ENCODE measurements at places on chromosomes 12 and 14. TPM values are rescaled to one million over a fixed set of nuclear protein-coding genes. Genes with fewer than 3 reads are reported as not detected.

SLC38A4 gene
- 10.3 TPM for polyA plus RNA-seq

DNA sequence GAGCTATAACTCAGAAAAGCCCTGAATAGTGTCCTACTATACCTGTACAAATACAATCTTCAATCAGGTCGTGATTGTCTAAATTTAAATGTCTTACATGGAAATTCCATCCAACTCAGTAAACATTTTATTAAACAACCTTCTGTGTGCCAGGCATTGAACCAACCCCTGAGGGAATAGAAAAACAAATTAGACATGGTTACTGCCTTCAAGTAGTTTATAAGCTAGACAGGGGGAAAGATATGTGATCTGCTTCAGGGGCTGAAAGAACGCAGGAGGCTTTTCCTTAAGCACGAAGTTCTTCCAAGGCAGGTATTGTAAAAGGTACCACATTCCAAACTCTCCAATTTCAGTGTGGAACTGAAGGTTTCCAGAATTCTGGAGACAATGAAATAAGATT is 39.7 kb upstream of the STAB2 start:
- no peak for DNase-seq

DNA sequence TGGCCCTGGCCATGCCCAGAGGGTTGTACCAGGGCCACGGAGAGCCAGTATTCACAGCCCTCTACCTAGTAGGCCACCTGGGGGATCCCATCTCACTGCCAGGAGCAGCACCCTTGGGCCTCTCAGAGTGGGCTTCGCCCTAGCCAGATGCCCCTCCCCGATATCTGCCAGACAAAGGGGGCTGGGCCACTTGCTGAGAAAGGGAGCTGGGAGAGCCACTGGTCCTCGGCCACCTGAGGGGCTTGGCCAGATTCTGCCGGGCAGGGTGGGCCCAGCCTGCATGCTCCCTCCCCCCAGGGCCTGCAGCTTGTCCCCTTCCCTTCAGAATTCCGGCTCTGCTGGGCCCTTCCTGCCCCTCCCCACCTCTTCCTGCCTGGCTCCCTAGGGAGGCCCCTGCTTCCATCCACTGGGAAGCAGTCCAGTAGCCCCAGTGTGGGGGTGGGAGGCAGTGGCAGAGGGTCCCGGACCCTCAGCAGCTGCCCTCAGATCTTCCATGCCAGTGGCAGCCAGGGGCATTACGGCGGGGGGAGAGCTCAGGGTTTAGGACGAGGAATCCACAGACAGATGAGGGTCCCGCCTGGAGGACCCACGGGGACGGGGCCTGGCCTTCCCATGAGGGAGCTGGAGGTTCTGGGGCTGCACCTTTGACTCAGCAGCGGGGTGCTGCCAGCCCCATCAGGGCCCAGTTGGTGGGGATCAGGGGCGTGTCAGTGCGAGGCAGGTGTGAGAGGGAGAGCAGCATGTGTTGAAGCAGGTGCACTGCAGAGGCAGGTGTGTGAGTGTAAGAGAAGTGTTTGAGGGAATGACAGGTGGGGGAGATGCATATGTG is 2.4 kb downstream of the CRIP2 start:
- DNase-seq: no peak

DNA sequence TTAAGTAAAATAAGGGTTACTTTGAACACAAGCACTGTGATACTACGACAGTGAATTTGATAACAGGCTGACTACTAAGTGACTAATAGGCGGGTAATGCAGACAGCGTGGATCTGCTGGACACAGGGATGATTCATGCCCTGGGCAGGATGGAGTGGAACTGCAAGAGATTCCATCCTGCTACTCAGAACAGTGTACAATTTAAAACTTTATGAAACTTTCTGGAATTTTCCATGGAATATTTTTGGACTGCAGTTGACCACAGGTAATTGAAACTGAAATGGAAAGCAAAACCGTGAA is 46.0 kb downstream of the YEATS4 start:
- DNase-seq: no peak

DNA sequence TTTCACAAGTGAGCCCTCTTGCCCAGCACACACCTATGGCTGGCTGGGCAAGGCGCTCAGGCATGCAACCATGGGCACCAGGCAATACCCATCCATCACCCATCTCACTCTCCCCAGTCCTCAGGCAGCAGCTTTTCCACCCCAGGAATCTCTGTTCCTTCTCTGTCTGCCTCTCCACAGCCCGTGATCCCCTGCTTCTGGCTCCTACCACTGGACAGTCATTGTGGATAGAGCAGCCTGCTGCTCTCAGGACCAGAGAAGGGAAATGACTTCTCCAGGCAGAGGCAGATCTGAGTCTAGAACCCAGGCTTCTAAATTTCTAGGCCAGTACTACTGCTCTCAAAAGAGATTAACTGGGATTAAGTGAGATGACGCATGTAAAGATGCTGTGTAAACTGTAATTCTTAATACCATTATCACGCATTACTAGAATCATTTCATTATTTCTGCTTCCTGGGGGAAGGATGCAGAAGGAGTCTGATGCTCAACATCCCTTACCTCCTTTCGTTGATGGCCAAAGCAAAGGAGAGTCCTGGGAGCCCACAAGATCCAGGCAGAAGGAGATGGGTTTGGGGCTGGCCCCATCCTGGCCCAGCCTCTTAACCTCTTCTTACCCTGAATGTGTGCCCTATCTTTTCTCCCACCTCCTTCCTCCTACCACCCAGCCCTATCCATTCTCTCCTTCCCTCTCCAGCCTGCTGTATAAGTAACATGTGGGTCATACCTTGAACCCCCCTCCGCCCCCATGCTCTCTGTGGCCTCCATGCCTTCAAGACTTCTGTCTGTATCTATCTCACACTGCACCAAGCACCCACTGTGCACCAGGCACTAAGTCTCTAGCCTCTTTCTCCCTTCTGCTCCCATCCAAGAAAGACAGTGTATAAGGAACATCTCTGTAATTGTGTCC is 4.8 kb upstream of the AQP5 start:
- DNase-seq: no peak

DNA sequence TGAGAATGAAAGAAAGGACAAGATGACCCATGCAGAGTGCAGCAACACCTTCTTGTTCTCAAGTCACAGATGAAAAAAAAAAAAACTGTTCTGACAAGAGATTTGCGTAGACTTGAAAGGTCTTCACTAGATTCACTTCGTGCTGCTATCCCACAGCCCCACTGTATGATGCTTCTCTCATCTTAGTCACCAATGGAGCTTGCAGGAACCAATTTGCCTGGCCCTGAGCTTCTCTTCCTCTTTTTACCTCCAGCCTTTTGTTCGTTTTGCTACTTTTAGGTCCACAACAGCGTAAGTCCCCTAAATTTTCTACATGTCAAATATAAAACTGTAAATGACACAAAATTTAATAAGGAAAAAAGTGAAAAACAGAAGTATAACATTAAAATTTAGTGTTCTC is 107.9 kb upstream of the NAP1L1 start:
- no peak for DNase-seq

DNA sequence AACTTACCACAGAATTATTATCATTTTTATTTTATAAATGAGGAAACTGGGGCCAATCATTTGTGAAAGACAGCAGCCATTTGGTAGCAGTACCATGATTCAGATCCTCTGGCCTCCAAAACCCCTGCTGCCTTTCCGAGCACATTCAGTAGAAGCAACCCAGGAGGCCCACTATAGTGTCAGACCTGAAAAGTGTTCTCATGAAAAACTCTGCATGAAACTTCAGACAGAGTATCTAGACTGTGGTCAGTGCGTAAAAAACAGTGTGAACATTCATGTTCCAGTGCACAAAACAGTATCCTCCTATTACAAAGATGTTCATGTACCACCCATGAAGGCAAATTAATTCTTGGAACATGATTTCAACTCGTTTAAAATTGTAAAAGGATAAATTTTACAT is 112.0 kb downstream of the EPS8 start:
- DNase-seq: no peak

- DNase-seq: no peak
Measured at GRCh38 chr12:71703206-71703605, 17.3 kb downstream of the TMEM19 start.

DNA sequence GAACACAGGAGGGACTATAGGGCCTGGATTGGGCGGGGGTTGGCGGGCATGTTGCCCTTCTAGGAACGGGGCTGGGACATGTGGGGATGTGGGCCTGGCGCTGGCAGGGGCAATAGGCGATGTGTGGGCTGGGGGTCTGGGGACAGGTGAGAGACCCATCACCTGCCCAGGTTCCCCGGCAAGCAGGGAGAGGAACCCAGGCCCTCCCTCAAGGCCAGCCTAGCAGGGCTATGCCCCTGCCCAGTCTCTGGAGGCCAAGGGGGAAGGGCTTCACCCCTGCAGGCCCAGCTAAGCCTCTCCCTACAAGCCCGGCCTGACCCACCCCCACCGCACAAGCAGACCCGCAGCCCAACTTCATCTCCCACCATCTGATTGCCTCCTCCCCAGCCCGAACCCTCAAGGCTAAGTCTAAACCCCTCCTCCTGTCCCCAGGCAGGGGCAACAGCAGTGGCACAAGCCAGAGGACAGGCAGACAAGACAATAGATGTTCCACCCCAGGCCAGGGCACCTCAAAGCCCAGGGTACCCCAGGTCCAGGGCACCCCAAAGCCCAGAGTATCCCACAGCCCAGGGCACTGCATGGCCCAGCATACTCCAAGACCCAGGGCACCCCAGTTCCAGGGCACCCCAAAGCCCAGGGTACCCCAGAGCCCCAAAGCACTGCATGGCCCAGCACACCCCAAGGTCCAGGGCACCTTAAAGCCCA is 6.5 kb downstream of the JAG2 start:
- DNase-seq: no peak

GRCh38 chr14:22908601-22909000 is 10.3 kb downstream of the RBM23 start:
- no peak for DNase-seq

DNA sequence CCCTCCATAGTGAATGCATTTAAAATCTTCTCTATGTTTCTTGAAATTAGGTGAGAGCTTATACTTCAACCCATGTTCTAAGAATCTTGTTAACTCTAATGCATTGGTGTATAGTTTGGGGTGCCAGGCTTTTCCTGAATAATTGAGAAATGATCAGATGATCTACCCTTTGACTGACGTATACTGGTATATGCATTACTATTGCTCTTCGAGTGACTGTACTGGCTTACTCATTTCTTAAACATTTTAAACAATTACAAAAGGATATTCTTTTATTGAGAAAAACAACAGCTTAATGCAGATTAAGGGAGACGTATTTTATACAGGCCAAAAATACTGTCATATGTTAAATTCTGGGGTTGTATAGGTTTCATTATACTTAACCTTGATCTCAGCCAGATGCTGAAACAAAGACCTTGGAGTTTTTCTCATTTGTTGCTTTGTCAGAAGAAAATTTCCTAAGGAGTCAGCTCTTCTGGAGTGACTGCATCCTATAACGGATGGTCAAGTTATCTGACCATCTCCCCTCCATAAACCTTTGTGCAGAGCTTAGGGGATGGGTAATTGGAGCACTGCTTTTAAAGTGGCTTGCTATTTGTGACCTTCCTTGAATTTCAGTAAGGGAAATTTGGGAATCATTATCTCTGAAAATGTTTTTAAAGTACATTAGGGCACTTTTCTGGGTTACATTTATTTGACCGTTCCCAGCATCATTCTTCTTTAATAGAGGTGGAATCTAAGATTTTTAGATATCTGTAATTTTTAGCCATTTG is 507.6 kb downstream of the PCNX1 start:
- DNase-seq: no peak

DNA sequence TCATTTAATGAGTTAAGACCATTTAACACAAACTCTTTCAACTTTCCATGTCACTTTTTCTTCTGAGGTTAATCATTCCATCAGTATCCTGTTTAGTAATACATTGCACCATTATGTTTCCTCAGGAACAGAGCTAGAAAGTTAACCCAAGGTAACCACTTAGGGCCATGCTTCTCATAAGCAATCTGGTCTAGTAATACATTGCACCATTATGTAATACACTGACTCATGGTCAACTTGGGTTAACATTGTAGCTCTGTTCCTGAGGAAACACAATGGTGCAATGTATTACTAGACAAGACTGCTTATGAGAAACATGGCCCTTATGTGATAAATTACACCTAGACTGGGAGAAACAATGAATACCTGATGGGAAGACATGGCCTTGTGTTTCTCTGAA is 21.7 kb downstream of the ERH start:
- DNase-seq: no peak

DNA sequence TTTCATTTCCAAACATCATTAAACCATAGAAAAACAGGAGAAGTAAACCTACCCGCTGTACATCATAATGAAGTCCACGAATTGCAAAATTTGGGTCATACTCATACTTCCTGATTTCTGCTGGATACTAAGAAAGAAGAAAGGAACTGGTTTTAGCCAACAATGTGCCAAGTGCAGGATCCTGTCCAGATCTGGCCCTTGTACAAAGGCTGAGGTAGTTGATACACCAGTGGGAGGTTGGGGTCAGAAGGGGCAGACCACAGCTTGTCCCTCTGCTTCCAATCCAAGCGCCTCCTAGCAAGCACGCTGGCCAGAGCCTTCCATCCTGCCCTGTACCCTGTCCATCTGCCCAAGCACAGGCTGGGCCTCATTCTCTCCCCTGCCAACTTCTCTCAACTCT is 34.2 kb downstream of the NT5DC3 start:
- DNase-seq: no peak

DNA sequence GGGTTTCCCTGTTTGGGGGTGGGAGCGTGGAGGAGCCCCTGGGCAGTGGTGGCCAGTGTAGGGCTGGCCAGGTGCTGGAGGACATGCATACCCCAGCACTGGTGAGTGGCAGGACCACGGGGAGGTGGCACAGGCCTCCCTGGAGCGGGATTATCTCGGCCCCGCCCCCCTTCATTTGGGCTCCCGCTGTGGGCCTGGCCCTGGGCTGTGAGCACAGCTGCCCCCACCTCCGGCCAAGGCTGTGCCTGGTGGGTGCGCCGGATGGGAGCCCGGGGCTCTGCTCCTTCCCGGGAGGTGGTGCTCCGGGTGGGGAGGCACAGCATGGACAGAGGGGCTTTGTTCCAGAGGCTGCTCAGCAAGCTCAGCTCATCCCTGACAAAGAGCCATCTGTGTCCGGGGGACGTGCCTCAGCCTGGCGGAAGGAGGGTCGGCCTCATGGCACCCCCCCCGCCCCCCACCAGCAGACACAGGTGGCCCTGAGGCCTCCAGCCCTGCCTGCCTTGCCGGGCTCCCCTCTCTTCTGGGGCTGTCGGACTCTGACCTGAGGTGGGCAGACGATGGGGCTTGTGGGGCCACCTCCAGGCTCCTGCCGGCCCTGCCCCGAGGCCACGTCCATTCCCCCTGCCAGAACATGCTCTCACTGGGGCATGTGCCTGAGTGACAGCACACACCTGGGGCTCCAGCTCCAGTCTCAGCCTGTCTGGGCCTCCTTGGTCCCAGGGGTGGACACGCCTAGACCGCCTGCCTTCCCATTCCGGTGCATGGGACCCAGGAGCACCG is 8.4 kb downstream of the TEDC1 start:
- no peak for DNase-seq

GRCh38 chr12:15979096-15980092 is 68.3 kb downstream of the DERA start:
- no peak for DNase-seq

DNA sequence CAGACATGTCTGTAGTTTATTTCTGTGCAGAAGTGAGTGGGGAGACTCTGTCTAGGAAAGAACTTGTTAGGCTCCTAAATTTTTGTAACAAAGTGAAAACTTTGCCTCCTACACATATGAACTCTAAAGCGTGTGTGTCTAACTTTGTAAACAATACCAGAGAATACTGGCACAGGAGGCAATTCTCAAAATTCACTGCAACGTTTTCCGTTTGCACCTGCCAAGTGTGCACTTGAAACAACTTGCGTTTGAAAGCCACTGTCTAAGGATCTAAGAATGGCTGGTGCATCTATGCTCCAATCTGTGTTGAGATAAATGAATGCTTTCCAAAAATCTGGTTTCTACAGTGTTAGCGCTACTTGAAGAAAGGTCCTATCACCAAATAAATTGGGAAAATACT is 15.3 kb downstream of the GRIP1 start:
- no peak for DNase-seq
